Liver (tissue), 10 donors: ENCODE measurements at places on chromosomes 5 and 9.

- DNase-seq, result no peak
Measured at GRCh38 chr9:14251154-14252071, 62.5 kb downstream of the NFIB start.

DNA sequence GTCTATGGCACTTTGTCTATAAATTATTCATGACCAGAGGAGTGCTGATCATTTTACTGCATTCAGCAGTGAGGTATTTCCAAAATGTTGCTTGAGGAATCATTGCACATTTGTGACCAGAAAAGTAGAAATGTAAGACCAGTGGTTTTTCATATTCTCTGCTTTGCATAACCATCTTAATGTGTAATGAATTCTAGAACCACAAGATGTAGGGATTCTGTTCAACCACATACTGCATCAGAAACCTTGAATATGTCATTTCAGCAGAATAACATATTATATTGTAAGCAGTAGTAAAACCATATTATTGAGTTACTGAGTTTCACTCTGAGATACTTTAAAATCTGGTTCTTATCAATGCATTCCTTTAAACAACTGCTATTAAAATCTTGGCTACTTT lies 1243.4 kb downstream of the MAT2B start:
- DNase-seq, result no peak

- DNase-seq, result no peak
Measured at GRCh38 chr5:82417776-82418607, 139.8 kb upstream of the RPS23 start.

GRCh38 chr5:170445936-170446335 lies 56.8 kb upstream of the KCNMB1 start:
- peak; percentile 6 for DNase-seq

- no peak for DNase-seq
Measured at GRCh38 chr9:91495450-91495849, 71.8 kb upstream of the NFIL3 start.
